ENCODE measurements at places on chromosomes 13 and 19. TPM values are rescaled to one million over a fixed set of nuclear protein-coding genes. Genes with fewer than 3 reads are reported as not detected.

DNA sequence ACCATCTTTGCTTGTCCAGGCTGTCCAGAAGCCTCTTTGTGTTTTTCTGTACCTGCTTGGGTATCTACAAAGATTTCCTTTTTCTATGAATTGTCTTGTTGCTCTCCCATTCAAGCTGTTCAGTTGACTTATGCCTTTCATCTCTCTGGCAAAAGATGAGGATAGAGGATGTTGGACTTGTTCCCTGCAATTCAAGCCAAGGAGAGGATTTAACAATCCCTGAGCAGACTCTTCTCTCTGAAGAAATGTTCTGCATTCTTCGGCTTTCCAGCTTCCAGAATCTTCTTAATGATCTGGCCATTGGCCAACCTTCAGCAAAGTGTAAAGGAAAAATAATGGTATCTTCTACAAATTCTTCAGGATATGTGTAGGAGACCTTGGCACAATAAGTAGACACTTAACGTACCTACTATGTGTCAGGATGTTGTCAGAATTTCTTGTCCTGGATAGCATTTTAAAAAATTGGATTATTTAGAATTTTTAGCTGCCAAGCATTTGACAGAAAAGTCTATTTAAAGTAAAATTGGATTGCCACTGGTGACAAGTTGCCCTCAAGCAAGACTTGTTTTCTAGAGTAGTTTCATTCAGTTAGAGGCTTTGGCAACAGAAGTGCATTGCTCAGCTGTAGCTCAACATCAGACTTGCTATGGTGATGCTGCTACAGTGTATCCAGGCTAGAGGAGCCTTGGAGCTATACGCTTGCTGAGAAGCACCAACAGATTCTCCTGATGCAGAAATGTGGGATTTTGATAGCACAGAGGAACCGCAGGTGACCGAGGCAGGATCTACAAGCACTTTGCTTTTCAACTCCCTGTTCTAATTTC is 455.7 kb downstream of the SUCLA2 start:
- no peak for DNase-seq

- no peak for DNase-seq
Observed at GRCh38 chr13:73961181-73961580, 173.0 kb downstream of the KLF12 start.

GRCh38 chr19:2716275-2716650 is 4.9 kb downstream of the DIRAS1 start:
- no peak for DNase-seq

GRCh38 chr19:37470216-37470615 is 1.1 kb downstream of the ZNF570 start:
- no peak for DNase-seq

Gene FFAR1
- 0.66 TPM for polyA plus RNA-seq
